ENCODE measurements at places on chromosomes 5 and 9.

DNA sequence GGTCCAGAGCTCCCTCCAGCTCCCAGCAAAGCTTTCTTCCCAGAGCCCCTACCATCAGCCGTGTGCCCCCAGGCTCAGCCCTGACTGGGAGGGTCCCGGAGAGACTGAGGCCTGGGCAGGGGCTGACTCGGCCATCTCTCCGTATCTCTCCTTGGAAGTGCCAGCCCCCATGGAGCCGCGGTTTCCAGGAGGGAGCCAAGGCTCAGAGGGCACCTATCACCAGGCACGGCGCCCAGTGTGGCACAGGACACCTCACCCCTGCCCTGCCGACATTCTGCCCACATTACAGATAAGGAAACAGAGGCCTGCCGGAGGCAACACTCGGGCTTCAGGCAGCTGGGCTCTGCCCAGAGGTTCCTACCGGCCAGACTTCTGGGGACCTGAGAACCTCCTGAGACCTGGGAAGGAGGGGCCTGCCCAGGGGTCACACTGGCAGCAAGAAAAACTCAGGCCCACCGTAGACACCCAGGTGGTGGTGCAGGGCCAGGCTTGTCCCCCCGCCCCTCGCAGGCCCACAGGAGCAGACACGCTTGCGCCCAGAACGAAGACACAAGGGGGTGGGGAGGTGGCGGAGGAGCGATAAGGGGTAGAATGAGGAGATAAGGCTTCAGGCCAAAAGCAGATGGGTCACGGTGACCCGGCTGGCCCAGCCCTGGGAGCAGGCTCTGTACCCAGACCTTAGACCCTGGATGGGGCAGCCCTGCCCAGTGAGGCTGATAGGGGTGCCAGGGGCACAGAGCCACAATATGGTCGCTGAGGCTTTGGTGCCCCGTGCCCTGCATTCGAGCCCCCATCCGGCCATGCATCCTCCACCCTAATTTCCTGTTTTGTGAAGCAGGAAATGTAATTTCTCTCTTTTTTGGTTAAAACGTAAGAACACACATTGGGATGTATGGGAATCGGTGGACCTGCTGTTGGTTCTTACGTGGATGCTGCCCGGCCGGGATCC is 11.8 kb downstream of the NR5A1 start:
- DNase-seq, result no peak

DNA sequence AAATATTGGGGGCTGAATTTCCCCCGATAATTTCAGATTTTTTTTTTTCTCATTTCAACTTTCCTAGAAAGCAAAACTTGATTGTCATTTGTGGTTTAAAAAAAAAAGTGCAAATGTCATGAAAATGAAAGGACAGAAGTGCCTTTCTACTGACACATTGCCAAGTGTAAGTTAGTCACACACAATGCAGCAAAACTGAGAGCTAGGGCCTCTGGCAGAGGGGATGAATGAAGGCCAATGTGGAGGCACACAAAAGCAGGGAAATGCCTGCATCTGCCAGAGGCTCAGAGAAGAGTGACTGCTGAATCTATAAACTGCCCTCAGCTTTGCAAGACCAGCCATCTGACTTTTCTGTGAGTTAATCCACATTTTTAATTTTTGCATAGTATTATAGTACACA is 6.8 kb upstream of the IFNA5 start:
- DNase-seq, result no peak

DNA sequence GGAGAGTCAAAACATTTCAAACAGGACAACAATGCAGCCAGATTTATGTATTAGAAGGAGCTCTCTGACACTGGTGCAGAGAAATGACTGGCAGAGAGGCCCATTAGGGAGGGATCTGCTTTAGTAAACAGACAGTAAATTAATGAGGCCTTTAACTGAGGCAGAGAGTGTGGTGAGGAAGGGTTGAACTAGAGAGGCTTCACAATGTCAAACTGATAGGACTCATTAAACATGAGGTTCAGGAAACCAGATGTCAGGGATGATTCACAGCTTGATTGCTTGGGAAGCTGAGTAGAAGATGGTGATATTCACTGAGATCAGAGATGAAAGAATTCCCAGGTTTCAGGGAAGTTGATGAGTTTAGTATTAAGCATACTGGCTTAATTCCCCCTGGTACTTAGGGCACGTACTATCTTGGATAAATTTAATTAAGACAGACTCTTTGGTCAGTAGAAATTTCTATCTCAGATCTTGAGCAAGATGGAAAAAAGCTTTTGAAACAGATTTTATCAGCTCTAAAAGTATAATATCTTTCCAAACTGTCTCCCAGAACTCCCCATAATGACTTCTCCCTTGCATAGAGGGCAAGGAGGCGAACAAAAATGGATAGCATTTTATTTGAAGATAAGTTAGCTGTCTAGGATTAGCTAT is 8.6 kb upstream of the MUSK start:
- DNase-seq, result no peak

GRCh38 chr9:106075236-106075959 is 381.1 kb downstream of the TMEM38B start:
- no peak for DNase-seq

- DNase-seq, result no peak
Observed at GRCh38 chr9:116345393-116345792, 191.8 kb downstream of the PAPPA start.

DNA sequence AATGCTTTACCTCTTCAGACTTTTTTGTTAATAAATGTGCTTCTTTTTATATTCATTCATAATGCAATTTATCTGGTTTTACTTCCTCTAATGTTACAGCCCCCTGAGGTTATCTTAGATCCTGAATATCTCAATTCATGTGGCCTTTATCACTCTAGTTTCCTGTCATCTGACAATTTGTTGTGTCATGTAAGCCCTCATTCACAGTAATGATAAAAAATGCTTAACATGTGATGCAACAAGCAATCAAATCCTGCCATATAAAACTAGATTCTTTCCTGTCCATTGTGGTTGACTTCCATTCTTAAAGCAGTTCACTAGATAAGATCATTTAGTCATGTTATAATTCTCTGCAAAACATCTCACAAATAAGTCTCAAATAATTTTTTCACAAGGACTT is 991.2 kb upstream of the ACO1 start:
- no peak for DNase-seq

- no peak for DNase-seq
Observed at GRCh38 chr9:108194154-108194553, 661.6 kb downstream of the ACTL7B start.

DNA sequence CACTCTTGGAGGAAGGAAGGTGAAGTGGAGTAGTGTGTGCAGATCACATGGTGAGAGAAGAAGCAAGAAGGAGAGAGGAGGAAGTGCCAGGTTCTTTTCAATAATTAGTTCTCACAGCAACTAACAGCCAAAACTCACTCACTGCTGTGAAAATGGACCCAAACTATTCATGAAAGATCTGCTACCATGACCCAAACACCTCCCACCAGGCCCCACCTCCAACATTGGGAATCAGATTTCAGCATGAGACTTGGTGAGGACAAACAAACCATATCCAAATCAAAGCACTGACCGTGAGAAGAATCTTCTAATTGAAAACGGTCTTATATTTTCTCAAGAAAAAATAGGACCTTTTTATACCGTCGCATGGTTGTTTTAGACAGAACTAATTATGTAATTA is 468.7 kb upstream of the TYRP1 start:
- DNase-seq, result no peak

DNA sequence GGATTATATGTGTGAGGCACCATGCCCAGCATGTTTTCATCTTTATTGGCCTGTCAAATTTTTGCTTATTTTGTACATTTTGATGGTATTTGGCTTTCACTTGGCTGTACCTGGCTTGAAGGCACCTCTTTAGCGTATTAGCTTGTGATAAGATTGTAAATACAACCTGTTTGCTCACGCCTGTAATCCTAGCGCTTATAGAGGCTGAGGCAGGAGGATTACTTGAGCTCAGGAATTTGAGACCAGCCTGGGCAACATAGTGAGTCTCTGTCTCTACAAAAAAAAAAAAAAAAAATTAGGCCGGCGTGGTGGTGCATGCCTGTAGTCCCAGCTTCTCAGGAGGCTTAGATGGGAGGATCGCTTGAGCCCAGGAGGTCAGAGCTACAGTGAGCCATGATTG is 11.3 kb downstream of the SEC24A start:
- no peak for DNase-seq

GRCh38 chr5:36041537-36041845 is 25.2 kb downstream of the UGT3A2 start:
- no peak for DNase-seq

- no peak for DNase-seq
Observed at GRCh38 chr9:109602987-109603386, 104.9 kb upstream of the PTPN3 start.

- DNase-seq, result no peak
Observed at GRCh38 chr5:57653636-57654290, 171.2 kb upstream of the ACTBL2 start.

GRCh38 chr9:137828527-137829259 is 48.9 kb upstream of the CACNA1B start:
- no peak for DNase-seq

DNA sequence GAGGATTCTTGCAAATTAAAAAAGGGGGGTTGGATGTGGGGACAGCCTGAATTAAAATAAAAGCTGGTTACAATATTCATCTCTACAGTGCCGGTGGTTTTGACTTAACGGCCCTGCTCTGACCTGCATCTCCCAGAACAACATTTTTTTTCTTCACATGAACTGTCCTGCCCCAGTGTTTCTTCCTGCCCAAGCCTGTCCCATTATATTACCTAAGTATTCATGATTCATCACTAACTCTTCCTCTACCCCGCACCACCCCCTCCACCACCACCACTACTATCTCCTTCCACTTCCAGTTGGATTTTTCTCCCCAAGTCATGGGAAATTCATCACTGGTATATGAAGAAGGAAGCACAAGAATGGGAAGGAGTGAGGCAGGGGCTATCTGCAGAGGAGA is 90.1 kb downstream of the ZFAND5 start:
- DNase-seq, result no peak

- DNase-seq, result no peak
Observed at GRCh38 chr5:107889387-107889786, 218.7 kb upstream of the EFNA5 start.
